ENCODE measurements at places on chromosomes 6 and 20.

DNA sequence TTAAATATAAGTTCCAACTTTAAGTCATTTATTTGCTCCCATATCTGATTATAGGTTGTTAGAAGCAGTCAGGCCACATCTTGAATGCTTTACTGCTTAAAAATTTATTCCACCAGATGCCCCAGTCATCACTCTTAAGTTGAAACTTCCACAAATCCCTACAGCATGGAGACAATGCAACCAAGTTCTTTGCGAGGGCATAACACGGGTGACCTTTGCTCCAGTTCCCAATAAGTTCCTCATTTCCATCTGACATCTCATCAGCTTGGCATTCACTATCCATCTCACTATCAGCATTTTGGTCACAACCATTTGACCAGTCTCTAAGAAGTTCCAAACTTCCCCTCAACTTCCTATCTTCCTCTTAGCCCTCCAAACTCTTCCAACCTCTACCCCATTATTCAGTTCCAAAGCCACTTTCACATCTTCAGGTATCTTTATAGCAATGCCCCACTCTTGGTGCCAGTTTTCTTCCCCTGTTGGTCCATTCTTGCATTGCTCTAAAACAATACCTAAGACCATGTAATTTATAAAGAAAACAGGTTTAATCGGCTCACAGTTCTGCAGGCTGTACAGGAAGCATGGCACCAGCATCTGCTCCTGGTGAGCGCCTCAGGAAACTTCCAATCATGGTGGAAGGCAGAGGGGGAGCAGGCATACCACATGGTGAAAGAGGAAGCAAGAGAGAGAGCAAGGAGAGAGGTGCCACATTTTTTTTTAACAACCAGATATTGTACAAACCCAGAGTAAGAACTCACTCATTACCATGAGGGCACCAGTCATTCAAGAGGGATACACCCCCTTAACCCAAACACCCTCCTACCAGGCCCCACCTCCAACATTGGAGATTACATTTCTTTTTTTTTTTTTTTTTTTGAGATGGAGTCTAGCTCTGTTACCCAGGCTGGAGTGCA lies 15.9 kb upstream of the ITPR3 start:
- no peak for DNase-seq

- no peak for DNase-seq
Measured at GRCh38 chr6:10272591-10272990, 142.3 kb downstream of the TFAP2A start.

GRCh38 chr6:149963462-149964307 lies at the start of gene ULBP1:
ULBP1 (plus strand) TSS chr6:149963943; CDS start chr6:149964050, 107 bp downstream.
- DNase-seq, result peak; percentile 49

GRCh38 chr6:170003027-170003426 lies 251.6 kb downstream of the ERMARD start:
- DNase-seq, result no peak

DNA sequence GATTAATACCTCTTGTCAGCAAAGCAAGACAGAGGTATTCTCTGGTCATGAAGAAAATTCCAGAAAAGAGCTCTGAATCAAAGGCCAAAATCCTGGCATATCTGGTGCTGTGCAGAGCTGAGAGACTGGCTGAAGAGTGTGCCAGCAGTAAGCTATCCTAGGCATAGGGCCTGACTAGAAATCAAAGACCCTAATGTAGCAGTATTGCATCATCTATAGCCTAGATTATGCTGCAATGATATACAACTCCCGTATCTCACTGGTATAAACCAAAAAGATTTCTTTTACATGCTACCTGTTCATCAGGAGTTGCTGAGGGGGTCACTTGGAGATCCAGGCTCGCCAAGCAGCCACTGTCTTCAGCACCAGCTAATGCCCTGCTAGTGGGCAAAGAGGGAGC lies 30.9 kb upstream of the TRIM39 start:
- DNase-seq, result no peak

- DNase-seq, result no peak
Measured at GRCh38 chr6:106520711-106521401, 108.4 kb downstream of the RTN4IP1 start.
